ENCODE measurements at places on chromosomes 5 and 9. TPM values are rescaled to one million over a fixed set of nuclear protein-coding genes. Genes with fewer than 3 reads are reported as not detected.

GRCh38 chr5:146520731-146521130 is 4.7 kb upstream of the GPR151 start:
- no peak for ATAC-seq

GRCh38 chr9:34437006-34437925 is 21.1 kb downstream of the FAM219A start:
- peak; percentile 86 for ATAC-seq

GRCh38 chr9:95572381-95573151 is 55.8 kb upstream of the PTCH1 start:
- no peak for ATAC-seq

DNA sequence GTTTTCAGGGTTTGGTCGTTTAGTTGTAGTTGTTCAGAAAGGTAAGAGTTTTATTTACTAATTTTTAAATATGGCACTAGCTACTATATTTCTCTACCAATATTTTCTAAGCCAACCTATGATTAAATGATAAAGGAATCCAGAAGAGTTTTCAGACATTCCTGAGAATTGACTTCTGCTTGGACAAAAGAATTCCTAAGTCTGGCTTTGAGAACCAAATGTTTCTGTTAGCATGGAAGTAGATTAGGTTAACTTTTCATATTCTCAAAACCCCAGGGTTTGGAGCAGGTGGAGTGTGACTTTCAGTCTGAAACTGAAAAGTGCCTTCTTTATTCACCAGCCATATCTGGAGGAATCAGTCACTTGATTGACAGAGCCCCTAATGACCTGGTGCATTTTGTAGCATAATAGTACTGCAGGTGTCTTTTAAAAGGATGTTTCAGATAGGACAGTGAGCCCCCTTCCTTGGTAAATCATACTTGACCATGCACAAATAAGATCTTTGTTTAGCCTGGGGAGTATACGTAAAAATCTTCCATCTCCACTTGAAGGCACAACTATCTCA is 457.0 kb upstream of the ZNF462 start:
- no peak for ATAC-seq

DNA sequence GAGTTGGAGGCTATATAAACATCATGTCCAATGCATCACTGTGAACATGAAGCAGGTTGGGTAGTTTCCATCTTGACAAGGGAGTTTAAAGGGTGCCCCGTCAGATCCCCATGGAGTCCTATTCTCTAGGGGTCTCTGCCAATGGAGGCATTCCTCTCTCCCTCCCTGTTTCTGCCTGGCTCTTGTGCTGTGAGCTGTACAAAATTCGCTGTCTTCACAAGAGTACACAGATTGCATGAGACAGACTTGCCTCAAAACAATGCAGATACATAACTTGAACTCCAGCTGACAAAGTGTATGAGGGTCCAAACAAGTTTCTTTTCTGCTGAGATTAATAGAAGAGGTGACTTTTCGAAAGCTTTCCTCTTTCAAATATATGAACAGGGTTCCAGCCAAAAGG is 165.2 kb downstream of the SPOCK1 start:
- ATAC-seq = no peak

GRCh38 chr5:179168664-179169063 is 108.5 kb downstream of the ZNF354C start:
- ATAC-seq = no peak

DNA sequence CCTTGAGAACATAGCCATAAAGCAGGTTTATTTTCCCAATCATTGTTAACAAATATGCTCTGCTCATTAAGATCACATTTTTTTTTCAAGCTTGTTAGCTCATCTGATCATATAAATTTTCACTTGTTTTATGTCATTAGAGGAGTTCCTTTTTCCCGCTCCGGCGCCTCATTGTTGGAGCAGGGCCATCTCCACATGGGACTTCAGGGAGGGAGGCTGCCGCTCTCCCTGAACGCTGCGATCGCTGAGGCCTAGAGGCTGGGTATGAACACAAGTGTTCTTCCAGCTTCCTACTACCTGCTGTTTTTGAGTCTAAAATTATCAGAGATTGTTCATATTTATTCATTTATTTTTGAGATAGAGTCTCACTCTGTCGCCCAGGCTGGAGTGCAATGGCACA is 246.9 kb downstream of the MPDZ start:
- no peak for ATAC-seq

DNA sequence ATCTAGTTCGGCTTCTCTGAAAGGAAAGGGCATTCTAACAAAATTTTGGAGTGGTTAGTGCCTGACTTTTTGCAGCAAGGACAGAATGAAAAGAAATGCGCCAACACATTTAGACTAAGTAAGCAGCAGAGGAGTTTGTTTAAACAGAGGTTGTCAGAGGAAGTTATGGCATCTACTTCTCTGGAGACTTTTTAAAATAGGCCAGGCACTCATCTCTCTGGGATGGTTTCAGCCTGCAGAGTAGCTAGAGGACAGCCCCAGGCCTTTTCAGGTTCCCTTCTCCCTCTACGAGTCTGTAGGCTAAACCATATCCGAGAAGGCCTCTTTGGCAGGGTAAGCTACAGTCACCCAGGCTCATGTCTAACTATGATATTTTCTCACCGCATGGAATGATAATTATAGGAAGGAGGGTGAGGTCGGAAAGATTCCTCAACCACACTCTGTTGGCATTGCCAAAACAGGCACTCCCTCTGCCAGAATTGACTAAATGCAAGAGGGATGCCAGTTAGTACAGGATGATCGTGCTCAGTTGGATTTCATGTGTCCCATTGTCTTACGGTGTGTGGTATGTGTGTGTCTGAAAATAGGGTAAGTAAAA is 1.4 kb upstream of the CTXN3 start:
- peak; percentile 60 for ATAC-seq

GRCh38 chr5:160692271-160692670 is 159.7 kb downstream of the ATP10B start:
- no peak for ATAC-seq

GRCh38 chr9:135920973-135921585 is 13.7 kb upstream of the CAMSAP1 start:
- ATAC-seq = peak; percentile 32

DNA sequence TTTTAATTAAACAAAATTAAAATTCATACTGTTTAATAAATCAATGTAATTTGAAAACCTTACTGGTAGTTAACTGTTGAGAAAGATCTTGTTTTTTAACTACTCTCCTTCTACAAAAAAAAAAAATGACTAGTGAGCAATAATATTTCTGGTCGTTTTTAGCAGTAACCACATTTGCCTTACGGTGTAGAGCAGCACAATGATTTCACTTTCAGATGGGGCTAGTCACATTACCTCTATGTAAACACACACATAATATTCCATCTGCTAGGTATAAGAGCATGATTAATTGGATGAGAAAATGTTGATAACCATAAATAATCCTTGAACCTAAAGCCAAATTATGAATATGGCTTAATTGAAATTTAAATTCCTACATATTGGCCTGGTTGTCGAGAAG is 198.1 kb downstream of the CHSY3 start:
- ATAC-seq = no peak

DNA sequence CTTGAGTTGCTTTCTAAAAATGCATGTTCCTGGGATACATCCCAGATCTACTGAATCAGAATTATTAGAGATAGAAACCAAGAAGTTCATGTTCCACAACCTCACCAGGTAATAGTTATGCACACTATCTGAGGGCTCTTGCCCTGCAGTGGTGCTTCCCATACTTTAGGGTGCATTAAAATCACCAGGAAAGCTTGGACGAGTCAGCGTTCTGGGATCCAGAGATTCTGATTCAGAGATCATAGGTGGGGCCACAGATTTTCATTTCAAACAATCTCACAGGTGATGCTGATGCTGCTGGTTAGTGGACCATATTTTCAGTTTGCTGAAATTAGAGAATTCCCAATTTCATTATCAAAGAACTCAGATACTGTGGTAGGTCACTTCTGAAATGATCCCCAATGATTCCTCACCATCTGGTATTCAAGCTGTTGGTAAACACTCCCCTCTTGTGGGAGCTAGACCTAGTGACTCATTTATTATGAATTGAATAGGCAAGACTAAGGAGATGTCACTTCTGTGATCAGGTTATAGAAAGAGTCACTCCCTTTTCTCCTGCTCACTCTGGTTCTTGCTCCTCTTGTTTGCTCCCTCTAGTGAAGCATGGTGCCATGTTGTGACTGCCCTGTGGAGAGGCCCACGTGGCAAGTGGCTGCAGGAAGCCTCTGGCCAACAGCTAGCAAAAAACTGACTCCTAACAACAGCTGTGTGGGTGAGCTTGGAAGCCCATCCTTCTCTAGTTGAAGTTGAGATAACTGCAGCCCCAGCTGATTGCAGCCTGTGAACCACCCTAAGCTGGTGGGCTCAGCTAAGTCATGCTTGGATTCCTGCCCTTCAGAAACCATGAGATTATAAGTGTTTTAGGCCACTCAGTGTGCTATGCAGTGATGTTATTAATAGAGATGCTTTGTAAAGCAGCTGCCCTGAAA is 59.8 kb downstream of the SH3TC2 start:
- ATAC-seq = peak; percentile 59

GRCh38 chr9:101246691-101247090 is 138.1 kb downstream of the BAAT start:
- peak; percentile 73 for ATAC-seq

DNA sequence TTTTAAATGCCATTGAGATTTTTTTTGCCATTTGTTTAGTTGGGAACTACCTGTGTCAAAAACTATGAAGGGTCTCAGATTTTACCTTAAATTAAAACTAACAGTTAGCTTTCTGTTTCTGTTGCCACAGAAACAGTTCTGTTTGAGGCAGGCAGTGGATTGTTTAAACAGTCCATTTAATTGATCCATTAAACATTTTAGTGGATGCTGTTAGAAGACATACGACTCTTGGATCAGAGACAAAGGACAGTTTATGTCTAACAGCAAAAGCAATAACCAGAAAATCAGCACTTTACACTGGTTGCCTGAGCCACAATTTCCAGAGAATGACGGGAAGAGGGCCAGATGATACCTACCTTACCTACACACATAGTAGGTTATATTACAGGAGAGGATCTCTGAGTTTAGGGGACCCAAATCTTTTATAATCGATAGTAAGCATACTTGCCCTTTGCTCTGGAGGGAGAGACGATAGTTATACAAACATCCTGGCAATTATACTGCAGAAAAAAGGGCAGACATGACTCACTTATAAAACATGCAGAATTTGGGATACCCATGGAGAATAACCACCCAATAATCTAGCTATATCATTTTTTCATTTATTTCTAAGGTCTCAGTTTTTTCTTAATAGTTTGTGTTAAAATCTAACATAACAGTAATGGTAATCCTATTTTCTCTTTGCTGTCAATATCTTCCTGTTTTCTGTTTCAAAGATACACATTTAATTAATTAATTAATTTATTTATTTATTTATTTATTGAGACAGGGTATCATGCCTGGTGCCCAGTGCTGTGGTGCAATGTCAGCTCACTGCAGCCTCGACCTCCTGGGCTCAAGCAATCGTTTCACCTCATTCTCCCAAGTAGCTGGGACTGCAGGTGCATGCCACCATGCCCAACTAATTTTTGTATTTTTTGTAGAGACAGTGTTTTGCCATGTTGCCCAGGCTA is 136.7 kb upstream of the TNFAIP8 start:
- ATAC-seq = no peak

- ATAC-seq = no peak
These were observed 79.3 kb downstream of the TLE1 start for GRCh38 chr9:81609782-81610739.

- ATAC-seq = no peak
These were observed 32.2 kb upstream of the SPATA31D4 start for GRCh38 chr9:81896070-81896469.

DNA sequence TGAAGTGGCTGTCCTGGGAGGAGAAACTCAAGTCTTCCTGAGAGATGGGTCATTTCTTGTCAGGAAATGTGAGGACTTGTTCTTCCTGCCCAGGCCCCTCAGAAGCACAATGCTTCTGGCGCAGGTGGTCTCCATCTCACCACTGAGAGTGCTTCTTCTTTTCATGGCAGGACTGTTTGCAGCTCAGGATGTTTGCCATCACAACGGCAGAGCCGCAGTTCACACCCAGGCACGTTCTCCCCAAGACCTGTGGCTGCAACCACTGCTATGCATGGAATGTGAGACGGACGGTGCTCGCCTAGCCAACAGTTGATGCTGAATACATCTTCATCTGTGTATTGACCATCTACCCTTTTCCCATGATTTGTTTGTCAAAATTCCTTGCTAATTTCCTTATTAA is 216.3 kb downstream of the GADD45G start:
- ATAC-seq = no peak

GRCh38 chr5:34005211-34005610 is 2.6 kb downstream of the AMACR start:
- ATAC-seq = no peak

The PFN3 gene
- total RNA-seq = not detected

The CDH10 gene
- total RNA-seq = not detected

The MOB3B gene
- total RNA-seq = 3.7 TPM

The CMYA5 gene
- total RNA-seq = 0.36 TPM

The LURAP1L gene
- 2.6 TPM for total RNA-seq

The CDKN2A gene
- 7.7 TPM for total RNA-seq

The TTC39B gene
- total RNA-seq = 26.2 TPM

The CAAP1 gene
- 12.1 TPM for total RNA-seq

All from esophagus mucosa (tissue), 1 donor.